Astrocyte of the spinal cord (primary cell): ENCODE measurements at places on chromosomes 16 and 17.

DNA sequence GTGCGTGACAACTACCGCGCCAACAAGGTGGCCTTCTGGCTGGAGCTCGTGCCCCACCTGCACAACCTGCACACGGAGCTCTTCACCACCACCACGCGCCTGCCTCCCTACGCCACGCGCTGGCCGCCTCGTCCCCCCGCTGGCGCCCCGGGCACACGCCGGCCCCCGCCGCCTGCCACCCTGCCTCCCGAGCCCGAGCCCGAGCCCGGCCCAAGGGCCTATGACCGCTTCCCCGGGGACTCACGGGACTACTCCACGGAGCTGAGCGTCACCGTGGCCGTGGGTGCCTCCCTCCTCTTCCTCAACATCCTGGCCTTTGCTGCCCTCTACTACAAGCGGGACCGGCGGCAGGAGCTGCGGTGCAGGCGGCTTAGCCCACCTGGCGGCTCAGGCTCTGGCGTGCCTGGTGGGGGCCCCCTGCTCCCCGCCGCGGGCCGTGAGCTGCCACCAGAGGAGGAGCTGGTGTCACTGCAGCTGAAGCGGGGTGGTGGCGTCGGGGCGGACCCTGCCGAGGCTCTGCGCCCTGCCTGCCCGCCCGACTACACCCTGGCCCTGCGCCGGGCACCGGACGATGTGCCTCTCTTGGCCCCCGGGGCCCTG is 3.0 kb upstream of the SPEM1 start:
- DNase-seq, result no peak

GRCh38 chr17:35778641-35779196 is 16.7 kb downstream of the MMP28 start:
- no peak for DNase-seq

GRCh38 chr16:13083681-13084080 is 182.3 kb downstream of the SHISA9 start:
- no peak for DNase-seq

GRCh38 chr17:75063626-75064025 is 16.6 kb downstream of the KCTD2 start:
- no peak for DNase-seq

DNA sequence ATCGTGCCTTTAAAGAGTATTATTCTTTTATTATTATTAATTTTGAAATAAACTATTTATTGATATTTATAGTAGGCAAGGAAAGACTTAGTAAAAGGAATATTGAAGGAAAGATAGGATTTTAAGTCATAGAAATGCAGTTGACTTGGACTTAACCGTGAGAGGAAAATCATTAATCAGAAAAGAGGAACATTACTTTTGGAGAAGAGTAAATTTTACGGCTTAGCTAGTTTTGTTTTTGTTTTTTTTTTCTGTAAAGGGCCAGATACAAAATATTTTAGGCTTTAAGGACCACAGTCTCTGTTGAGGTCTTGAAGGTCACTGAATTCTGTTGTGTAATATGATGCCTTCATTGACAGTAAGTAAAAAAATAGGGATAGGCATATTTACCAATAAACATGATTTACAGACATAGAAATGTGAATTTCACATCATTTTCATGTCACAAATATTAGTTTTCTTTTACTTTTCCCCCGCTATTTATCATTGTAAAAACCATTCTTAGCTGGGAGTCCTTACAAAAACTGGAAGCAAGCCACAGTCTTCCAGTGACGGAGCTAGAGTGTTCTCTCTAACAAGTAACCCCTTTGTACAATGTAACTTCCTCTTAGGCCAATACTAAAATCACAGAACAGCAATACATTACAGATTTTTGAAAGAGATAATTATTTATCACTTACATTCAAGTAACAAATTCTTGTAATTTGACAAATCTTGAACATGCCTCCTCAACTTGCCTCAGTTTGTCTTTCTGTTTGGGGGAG is 2.3 kb upstream of the KCNJ16 start:
- no peak for DNase-seq
